H9 (cell line): ENCODE measurements at places on chromosomes 12 and 14.

DNA sequence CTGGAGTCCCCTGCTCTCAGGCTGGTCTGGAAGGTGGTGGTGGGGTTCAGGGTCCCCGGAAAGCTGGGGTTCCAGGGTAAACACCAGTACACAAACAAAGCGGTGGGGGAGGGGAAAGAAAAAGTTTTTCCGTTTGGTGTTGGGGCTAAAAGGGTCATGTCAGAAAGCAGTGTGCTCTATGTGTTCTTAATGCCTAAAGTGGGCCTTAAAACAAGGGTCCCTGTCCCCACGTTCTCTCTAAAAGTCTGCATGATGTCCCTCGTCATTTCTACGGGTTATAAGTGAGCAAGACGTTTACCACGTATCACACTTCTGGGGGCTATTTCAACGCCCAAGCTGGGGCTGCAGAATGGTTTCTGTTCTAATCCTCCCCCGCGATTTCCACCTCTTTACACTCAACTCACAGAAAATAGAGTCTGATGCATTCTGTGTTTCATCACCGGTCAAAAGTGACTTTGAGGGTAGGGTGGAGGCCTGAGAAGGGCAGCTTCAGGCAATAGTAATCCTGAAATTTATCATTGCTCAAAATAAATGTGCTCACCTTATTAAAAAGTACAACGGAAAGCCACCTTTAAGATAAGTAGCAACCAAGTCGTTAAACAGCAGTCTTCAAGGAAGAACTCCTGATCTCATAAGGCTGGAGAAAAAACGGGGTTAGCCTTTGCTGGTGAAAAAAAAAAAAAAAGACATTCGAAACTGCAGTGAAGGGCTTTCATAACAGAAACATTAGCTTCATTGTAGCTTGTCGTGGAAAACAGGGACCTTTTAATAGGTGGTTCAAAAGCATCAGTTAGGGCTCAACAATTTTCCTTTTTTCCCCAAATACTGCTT, 63.9 kb upstream of the PTGR2 start:
- no peak for DNase-seq

- no peak for DNase-seq
These were observed 124.9 kb upstream of the ATXN7L3B start for GRCh38 chr12:74412606-74413230.

GRCh38 chr14:73796893-73797542, 54.6 kb upstream of the PTGR2 start:
- DNase-seq, result no peak

DNA sequence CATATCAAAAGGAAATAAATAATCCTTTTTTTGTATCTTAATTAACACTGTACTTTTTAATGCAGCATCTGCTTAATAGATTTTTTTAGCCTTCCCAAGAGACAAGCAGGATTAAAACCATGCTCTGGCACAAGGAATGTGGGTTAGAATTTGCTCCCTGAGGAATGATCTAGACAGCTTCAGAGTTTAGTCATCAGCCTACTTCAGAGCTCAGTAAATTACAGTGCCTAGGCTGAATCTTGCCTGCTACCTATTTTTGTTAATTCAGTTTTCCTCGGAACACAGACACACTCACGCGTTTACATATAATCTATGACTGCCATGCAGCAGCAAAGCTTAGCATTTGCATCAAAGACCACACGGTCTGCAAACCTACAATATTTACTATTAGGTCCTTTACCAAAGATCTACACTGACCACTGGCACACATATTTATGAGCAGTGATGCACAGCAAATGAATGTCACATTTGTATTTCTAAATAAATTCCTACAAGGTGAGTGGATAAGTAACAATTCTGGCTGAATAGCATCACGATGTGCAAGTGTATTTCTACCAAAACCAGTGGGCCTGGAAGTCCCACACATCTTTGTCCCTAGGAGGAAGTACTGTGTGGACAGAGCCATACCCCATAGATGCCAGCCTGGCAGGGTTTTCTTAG, 309.8 kb upstream of the TMEM132C start:
- DNase-seq, result no peak

DNA sequence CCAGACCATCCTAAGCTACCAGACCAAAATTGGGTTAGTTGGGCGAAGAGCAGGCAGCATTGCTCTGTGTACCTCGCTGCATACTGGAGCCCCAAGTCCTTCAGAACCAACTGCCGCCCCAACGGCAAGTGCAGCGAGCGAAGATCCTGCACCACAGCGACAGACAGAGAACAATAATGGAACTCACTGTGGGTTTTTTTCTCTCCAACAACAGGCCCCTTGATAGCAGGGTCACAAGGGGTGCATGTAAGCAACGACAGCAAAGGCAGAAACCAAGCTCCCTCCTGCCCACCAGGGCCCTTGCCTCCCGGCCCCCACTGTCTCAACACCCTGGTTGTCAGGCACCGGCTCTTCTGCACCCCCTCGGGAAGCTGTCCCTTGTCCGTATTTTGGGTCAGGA, 39.0 kb downstream of the RNF34 start:
- DNase-seq, result no peak

DNA sequence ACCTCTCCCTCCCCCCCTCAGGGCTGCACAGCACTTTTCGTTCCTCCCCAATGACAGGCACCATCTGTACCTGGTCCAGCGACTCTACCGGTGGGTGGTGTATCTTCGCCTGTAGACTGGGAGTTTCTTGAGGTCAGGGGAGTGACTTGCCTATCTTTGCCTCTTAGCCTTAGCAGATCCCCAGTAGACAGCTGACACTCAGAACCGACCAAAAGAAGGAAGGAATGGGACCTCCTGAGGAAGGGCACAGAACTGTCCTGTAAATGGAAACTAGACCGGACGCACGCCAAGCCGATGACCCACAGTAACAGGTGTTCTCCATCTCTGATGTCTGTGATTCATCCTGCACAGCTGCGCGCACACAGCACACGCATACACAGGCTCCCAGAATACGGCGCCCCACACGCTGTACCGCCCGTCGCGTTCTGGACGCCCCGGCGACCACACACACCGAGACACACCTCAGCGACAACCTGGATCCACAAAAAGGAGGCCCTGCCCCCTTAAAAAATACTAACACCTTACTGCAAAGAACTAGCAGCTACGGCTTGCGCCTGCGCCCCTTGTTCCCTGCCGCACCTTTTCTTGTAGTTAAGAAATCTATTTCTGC, 673 bp upstream of the TTC9 start:
- DNase-seq, result peak; percentile 52

DNA sequence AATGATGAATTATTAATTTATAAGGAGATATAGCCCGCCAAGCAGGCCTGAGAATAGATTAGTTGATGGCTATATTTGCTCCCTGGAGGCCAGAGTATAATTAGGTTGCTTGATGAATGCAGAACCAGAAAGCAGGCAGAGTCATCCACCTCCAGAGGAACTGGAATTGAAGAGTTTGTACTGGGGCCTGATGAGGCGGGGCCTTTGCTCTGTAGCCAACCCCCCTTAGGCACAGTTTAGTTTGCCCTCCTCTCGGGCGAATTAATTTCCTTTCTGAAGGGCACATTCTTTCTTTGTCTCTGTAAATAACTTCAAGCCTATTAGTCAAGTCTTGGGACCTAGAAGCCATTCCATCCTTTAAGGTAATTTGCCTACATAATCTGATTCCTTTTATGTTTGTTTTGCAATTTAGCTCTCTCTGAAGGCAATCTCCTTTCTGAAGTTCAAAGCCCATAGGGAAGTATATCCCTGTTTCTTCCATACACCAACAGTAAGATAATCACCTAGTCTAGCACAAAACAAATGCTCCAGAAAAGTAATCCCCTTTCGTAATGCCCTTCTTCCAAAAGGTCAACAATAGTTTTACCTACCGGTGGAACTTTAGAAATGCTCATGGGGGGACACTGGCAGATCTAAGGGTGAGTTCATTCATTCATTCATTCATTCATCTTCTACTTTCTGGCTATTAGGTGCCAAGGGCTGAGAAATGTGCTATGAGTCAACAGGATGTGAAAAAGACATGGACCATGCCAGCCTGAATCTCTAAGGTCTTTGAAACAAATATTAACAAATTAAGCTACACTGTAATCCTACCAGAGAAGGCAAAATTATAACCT, 84.8 kb upstream of the NUDT4 start:
- DNase-seq, result no peak

GRCh38 chr12:67662910-67663538, 14.5 kb downstream of the DYRK2 start:
- no peak for DNase-seq

DNA sequence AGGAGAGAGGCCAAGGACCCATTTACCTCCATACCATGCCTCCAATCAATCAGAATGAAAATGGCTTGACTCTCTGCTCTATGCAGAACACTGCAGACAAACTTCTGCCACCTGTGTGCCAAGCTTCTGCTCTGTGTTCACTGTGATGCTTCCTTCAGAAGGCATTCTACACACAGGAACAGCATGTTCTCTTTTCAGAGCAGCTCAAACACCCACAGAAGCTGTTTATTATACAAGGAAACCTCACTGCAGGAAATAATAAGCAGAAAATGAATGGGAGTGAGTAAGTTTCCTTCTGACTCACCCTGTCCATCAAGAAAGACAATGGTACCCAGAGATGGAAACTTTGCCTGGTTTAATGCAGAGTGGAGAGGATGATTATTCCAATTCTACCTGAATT, 2.4 kb upstream of the ESR2 start:
- no peak for DNase-seq

- no peak for DNase-seq
These were observed 21.9 kb upstream of the EID3 start for GRCh38 chr12:104281636-104282035.

- DNase-seq, result no peak
These were observed 926.7 kb downstream of the GALC start for GRCh38 chr14:87066221-87066817.

DNA sequence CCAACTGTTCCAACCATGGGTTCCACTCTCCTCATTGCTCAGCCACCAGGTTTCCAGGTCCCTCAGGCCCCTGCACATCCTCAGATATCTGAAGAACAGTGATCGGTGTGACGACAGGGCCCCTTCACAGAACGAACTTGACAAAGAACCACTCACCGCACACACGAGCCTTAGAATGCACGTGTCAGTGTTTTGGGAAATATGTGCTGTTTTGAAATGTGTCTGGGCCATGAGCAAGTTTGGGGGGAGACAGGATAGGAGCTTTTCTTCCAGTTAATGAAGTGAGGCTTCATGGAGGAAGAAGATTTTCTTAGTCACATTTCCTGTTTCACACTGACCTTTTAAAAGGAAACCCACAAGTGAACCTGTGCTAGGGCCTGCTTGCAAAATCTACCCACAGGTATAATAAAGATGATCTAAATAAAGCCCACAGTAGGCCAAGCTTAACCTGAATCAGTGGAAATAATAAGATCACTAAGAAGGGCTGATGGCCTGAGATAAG, 58.6 kb downstream of the ZFP36L1 start:
- no peak for DNase-seq

DNA sequence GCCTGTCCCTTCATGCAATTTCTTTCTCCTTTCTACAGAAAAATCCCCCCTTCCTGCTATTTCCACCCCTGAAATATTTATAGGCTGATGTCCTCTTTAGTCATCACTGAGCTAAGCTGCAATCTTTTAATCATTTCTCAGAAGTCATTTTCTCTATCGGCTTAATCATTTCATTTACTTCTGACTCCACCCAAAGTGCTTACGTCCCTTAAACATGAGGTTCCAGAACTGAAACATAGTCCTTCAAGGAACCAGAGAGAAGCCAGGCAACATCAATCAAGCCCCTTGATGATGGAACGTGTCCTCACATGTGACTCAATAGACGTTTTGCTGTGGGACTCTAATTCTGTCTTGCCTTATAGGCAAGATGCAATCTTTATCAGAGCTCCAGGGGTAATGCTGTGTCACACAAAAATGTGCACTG, 148.7 kb upstream of the KRR1 start:
- DNase-seq, result no peak

GRCh38 chr12:115988625-115989563, 288.6 kb downstream of the MED13L start:
- DNase-seq, result no peak

GRCh38 chr12:29818916-29819623, 35.3 kb upstream of the TMTC1 start:
- DNase-seq, result no peak

- peak; percentile 50 for DNase-seq
These were observed 90.2 kb downstream of the PPP1R12A start for GRCh38 chr12:79844693-79845092.

DNA sequence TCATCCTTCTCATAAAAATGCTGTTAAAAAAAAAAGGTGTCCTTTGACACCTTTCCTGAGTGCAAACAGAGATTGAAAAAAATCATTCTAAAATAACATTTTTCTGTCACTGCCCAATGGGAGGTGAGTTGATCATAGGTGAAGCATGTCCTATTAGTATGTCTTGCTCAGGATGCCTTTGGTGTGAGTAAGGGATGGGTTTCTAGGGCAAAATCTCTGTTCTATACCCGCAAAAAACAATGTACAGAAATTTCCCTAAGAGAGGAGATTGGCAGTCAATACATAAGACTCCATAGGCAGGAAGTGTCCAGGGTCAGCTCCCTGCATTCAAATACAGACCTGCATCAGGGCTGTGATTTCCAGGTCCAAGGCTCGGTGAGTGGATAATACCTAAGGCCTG, 195.2 kb downstream of the DAD1 start:
- DNase-seq, result no peak

DNA sequence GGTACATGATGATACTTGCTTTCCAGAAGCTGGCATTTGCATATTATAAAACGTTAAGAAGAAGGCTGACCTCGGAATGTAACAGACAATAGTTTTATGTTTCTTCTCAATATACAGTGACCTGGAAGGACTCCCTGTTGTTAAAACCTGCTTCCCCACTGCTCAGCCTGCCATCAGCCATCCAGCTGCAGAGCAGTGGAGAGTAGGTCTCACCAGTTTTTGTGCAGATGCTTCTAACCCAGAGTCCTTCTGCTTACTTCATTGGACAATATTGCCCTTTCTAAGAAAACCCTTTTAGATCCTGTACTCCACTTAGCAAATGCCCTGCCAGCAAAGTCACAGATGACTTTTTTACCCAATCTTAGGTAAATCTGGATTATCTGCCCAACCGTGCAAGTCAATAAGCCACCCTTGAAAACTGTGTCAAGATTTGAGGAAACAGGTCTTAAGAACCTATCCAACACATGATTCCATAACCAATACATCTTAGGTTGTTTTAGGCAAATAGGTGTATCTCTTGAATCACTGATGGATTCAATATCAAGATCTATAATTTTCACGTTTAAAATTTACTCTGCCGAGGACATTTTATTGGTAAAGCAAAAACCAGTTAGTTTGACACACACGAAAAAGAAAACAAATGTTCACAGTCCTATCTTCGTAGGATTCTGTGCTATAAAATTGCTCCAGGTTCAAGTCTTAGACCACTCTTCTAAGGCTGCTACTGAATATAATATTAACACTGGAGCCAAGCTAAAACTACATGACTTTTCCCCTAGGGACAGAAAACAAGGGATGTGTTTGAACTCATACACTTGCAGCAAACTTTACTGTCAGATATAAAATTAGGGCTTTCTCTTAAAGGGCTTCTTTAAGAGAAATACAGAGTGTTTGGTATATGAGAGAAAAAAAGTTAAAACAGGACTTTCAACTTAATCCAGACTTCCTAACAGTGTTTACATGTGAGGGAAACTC, 5.7 kb downstream of the PHLDA1 start:
- no peak for DNase-seq

DNA sequence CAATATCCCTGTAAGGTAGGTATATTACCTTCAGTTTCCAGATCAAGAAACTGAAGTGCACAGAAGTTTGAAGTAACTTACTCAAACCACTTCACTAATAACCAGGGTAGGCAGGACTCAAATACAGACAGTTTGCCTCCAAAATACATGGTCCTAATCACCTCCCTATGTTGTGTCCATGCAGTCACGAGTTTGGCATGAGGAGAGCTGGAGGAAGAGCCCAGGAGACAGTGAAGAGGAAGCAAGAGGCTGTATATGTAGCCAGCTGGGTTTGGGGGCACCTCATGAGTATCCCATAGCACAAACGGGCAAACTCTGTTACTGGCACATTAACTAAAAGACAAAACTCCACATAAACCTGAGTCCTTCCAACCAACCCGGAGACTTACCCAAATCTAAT, 79.2 kb downstream of the DUSP16 start:
- DNase-seq, result no peak
